ENCODE measurements at places on chromosomes 1 and 21.

DNA sequence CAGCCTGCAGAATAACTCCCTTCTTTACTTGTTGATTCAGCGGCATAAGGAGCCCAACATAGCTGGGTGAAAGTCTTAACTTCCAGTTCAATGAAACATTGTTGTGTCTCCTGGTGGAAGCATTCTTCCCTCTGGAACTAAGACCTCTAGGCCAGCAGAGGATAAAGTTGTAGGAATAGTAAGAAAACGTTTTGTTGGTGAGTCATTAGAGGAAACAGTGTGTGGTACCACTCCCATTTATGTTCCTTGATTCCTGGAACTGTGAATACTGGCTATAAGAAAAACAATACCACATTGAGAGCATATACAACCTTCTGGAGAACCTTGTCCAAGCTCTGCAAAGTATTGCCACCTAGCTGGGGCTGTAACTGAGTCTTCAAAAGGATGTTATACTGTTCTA is 737.4 kb upstream of the ZP4 start:
- no peak for DNase-seq

- DNase-seq: no peak
Measured at GRCh38 chr21:34907461-34908418, 141.4 kb downstream of the RUNX1 start.

GRCh38 chr21:29196670-29197191 is 66.3 kb downstream of the MAP3K7CL start:
- no peak for DNase-seq

- no peak for DNase-seq
Measured at GRCh38 chr1:220189750-220190347, 82.4 kb downstream of the RAB3GAP2 start.

DNA sequence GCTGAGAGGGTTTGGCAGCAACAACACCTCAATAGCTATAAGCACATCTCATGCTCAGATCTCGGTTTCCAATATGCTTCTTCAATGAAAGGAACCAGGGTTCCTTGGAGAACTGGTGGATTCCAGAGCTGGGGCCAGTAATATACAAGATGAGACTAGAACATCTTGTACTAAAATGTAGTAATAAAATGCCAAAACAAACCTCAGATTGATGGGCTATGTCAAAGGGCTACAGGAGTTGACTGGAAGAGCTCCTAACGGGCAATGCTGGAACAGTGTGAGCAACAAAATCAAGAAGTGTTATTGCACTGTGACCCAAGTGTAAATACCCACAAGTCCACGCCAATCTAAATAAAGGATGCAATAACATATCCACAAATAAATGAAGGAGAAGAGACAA is 26.1 kb upstream of the SLC19A1 start:
- no peak for DNase-seq

DNA sequence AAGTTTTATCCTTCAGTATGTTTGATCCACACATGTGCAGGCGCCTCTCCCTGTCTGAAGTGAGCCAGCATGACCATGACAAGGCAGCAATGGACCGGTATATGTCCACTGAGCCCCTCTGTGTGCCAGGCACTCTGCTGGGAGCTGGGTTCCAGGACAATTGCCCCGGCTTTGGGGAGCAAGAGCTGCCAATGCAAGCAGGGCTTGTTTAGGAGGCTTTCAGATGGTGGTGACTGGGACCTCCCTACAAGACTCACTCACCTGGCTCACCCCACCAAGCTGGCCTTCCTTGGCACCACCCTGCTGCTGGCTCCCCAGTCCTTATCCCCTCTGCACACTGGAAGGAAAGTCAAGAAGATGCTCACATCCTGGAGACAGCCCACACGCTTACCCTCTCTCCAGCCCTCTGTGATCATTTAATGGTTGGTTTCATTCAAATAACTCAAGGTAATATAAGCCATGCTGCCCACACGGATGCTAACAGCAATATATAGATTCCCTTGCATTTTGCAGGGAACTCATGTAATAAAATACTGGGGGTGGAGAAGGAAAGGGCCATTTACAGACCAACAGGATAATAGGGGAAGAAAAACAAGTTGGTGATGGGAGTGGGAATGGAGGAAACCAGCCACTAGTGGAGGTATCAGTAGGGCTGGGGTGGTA is 23.6 kb downstream of the KCND3 start:
- DNase-seq: no peak

- DNase-seq: no peak
Measured at GRCh38 chr1:13801232-13801631, 101.2 kb downstream of the PRDM2 start.

GRCh38 chr1:99465176-99465900 is 180.6 kb upstream of the PALMD start:
- no peak for DNase-seq

- DNase-seq: no peak
Measured at GRCh38 chr1:67372898-67373297, 57.3 kb downstream of the SERBP1 start.

DNA sequence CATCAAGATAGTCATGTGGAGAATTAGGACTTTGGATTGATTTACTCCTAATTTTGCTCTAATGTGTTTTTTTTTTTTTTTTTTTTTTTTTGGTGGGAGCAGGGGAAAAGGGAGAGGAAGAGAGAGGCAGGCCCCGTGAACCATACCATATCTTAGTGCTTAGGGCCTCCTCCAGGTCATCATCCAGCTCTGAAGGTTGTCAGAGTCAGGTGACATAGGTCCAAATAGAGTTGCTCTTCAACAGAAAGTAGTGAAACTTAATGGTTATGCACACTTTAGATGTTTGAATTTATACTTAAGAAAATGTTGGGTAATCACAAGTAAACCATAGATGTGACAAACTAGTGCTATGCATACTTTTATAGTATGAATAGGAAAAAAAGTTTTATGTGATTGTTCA is 32.2 kb downstream of the CXADR start:
- DNase-seq: no peak

DNA sequence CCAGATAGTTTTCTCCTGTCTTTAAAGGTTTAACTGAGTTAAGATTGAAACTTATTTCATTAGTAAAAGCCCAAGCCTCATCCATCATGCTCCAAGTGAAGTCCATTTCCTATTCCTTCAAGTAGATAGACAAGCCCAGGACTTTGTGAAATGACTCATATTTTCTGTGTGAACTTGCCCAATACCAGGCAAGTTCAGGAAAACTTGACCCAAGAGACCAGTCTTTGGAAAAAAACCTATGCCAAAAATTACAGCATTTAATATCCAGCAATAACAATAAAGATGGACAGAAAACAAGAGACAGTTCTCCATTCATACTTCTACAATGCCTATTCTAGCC is 405 bp upstream of the RAB29 start:
- no peak for DNase-seq
